ENCODE measurements at places on chromosomes 5 and 9.

DNA sequence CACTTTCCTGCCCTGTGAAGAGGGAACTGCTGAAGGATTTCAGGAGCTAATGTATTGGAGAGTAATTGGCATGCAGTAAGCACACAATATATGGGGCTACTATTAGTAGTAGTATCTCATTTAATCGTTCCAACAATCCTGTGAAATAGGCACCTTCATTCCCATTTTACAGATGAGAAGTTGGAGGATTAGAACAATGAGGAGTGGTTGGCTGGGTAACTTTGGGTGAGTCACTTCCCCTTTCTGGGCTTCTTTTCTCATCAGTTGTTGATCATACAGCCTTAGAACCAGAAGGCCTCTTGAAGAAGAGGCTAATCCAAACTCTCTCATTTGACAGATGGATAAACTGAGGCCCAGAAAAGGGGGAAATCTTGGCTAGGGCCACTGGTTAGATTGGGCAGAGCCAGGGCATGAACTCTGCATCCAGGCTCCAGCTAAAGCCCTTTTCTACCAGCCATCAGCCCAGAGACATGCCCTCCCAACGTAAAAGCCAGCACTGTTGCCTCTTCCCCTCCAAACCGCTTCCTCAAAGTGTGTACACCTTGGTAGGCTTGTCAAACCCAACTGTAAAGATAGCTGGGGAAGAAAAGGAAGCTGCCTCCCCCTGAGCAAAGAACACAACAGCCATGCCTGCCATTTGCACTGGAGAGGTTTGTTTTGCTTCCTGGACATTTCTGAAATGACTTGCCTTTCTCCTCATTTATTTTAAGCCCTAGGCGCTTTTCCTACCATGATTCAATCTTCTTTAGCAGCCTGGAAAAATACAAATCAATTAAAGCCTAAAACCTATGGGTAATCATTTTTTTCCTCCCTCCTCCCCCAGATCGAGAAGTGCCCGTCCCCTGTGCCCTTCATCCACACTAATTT is 992 bp downstream of the SPACA9 start:
- no peak for DNase-seq

GRCh38 chr9:71876106-71876505 is 34.9 kb downstream of the ABHD17B start:
- no peak for DNase-seq

DNA sequence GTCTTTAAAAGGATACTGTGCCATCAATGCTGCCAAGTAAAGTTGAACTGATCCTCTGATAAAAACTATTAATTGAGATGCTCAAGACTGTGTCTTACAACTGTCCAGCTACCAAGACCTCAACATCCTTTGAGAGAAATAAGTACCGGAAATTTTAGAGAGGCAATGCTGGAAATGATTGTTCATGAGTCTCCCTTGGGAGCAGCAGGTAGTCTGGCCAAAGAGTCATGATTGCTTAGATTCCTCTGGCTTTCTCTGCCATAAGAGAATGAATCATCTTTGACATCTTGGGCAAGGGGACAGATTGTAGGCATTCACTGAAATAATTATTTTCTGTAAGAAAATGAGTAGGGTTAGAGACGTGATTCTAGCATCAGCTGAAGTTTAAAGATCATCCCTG is 466.6 kb upstream of the DAB2 start:
- DNase-seq, result no peak

DNA sequence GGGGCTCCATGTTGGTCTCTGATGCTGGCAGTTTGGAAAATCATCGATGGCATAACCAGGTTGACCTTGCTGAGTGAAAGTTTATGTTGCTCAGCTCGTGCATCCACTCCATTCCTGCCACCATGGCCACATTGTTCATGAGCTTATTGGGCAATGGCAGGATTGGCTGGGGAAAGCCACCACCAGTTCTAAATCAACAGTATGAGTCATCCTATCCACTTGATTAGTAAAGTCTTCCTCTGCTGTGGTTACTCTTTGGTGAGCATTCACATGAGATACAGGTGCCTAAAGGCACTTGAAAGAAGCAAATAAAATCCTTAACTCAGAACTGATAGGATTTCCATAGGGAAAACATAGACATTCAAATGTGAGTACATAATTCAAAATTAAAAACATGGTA is 131.8 kb upstream of the FBN2 start:
- no peak for DNase-seq

DNA sequence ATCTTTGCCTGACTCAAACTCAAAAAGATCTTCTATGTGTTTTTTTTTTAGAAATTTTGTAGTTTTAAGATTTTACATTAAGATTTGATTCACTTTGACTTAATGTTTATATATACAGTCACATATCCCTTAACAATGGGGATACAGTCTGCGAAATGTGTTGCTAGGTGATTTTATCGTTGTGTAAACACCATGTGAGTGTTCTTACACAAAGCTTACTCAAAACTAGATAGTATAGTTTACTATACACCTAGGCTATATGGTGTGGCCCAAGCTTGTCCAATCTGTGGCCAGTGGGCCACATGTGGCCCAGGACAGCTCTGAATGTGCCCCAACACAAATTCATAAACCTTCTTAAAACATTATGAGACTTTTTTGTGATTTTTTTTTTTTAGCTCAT is 131.9 kb downstream of the CWC27 start:
- no peak for DNase-seq

DNA sequence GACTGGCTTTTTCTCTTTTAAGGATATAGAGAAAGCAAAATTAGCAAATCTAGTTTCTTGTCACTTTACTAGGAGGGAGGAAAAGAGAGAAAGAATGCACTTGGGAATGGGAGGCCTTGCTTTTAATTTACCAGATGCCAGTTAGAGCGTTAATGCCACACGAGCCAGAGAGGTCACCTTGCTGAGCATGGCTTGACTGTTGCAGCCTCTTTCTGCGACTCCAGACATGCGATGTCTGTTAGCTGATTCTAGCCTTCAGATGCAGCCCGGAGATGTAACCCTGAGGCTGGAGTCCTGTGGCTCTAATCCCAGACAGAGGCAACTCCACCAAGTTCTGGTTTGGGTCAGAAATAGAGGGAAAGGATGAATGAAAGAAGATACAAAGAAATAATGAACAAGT is 152.5 kb downstream of the TRIO start:
- no peak for DNase-seq

- no peak for DNase-seq
Observed at GRCh38 chr5:177085985-177086653, 596 bp upstream of the FGFR4 start.

DNA sequence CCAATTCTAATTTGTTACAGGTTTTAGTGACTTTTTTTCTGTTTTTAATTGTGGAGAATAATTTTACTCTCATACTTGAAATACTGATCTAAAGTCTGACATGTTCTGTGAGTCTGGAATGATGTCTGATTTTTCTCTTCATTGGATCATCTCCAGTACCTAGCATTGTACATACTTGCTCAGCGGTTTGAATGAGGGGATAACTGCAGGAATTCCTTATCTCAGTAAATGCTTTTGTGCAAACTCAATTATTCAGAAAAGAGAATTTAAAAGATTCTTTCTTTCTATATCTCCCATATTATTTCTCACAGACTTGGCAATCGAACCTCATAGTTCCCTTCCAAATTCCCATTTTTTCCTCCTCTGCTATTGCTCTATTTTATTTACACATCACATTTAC is 397.9 kb upstream of the SGCD start:
- no peak for DNase-seq

All from stimulated activated CD4-positive, alpha-beta T cell treated with anti-CD3 and anti-CD28 coated beads, Interleukin-1b, Interleukin-23, amount 100 ng/mL, for 1 hour (primary cell).